ENCODE measurements at places on chromosomes 1 and 21. TPM values are rescaled to one million over a fixed set of nuclear protein-coding genes. Genes with fewer than 3 reads are reported as not detected.

The S100A1 gene
- 3.3 TPM for total RNA-seq

The PPP1R8 gene
- 37.5 TPM for total RNA-seq

The UFC1 gene
- total RNA-seq, result 67.2 TPM

The CLCA1 gene
- total RNA-seq, result not detected

The LCE1E gene
- not detected for total RNA-seq

DNA sequence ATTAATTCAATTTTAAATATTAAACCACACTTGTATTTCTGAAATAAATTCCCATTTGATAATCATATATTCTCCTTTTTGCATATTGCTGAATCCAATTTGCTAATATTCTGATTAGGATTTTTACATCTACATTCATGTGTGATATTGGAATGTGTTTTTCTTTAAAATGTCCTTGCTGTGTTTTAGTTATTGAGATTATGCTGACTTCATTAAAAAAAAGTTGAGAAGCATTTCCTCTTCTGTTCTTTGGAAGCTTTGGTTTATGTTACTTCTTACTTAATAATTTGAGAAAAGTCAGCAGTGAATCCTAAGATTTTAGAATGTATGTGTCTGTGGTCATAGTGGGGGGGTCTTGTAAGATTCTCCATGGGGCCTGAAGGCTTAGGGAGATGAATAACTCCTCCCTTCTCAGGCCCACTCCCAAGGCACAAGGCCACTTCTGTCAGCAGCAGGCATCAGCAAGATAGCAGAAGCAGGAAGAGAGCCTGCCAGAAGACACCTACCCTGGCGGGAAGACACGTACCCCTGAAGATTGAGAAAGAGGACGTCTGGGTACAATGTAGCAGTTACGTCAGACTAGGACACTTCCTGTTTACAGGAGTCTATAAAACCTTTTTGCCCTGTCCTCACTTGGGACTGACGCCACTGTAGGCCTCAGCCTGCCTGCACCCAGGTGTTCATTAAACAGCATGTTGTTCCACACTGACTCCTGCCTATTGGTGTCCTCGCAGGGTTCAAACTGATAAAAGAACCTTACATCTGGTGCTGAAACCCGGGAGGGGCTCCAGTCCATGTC is 56.9 kb downstream of the ODF2L start:
- DNase-seq, result no peak

Data from myocyte (in vitro differentiated cells).